ENCODE measurements at places on chromosomes 4 and X. TPM values are rescaled to one million over a fixed set of nuclear protein-coding genes. Genes with fewer than 3 reads are reported as not detected.

TCP11X2 gene
- total RNA-seq, result not detected

MAB21L2 gene
- 1.5 TPM for total RNA-seq

IGFBP7 gene
- 288 TPM for total RNA-seq

HS6ST2 gene
- total RNA-seq, result 8.6 TPM

TMEM271 gene
- 0.21 TPM for total RNA-seq

OTUD5 gene
- total RNA-seq, result 21.3 TPM

MAGEA2 gene
- total RNA-seq, result not detected

DCAF8L2 gene
- not detected for total RNA-seq

NMU gene
- total RNA-seq, result 0.79 TPM

CXCR3 gene
- not detected for total RNA-seq

TMPRSS11F gene
- not detected for total RNA-seq

RNF128 gene
- total RNA-seq, result 13.7 TPM

TMEM128 gene
- total RNA-seq, result 33.0 TPM

MAGEA10 gene
- total RNA-seq, result not detected

VGLL1 gene
- total RNA-seq, result 7.5 TPM

DNA sequence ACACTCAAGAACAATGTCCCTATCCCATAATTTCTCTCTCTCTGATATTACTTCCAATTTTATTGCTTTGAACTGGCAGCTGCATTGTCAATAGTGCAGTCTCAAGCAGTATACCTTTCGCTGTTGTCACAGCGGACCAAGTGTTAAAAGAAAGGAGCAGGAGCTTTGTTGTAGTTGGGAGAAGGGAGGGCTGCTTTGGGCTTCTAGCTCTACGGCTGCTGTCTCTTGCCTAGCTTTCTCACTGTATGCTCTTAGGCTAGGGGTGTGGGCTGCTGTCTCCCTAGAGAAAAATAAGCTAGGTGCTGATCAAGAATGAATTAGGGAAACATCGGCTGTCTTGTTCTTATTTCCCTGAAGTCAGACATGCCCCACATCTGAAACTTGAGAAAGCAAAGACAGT, 52.5 kb downstream of the TRPC5OS start:
- no peak for DNase-seq

- DNase-seq, result no peak
Observed at GRCh38 chr4:79673898-79674297, 265.9 kb upstream of the GK2 start.

DNA sequence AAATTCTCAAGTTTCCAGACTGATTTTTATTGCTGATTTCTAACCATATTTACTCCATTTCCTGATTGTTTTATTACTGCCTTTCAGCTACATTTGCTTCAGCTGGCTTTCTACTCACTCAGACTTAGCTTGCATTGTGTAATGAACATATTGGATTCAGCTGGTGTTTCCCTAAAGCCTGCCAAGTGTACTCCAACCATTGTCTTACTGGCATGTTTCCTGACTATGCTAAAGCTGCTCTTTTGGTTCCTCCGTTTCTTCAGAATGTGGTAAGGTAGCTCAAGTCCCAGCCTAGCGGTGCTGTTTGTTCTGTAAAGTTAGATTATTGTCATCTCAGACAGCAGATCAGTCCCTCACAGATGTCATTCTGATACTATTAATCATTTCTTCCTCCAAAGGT, 53.1 kb upstream of the GLRA2 start:
- peak; percentile 57 for DNase-seq

- no peak for DNase-seq
Observed at GRCh38 chr4:139622901-139623381, 42.7 kb upstream of the MGST2 start.

GRCh38 chr4:142418697-142419096, 427.4 kb downstream of the INPP4B start:
- DNase-seq, result no peak

GRCh38 chrX:108029928-108030711, 14.7 kb upstream of the VSIG1 start:
- no peak for DNase-seq

- no peak for DNase-seq
Observed at GRCh38 chrX:39982948-39983347, 114.8 kb downstream of the BCOR start.

GRCh38 chr4:35970366-35970960, 273.9 kb downstream of the ARAP2 start:
- no peak for DNase-seq

DNA sequence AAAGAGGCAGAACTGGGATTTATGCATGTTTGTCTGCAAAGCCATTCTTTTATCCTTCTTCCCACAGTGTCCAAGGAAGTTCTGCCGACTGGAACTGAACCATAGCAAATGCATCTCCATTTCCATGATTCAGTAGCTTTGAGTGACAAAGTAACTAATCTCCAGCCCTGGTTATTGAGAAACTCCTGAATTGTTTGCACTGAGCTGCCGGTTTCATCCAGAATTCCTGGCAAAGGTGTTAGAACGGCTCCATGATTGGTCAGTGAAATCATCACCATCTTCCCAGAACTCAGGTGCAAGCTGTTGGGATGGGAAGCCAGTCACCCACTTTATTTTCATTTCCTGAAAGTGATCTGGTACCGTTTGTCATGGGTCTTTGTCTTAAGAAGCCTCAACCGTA, 47.0 kb upstream of the SLC34A2 start:
- DNase-seq, result no peak

GRCh38 chr4:174316546-174316945, 32.8 kb downstream of the CEP44 start:
- DNase-seq, result no peak

DNA sequence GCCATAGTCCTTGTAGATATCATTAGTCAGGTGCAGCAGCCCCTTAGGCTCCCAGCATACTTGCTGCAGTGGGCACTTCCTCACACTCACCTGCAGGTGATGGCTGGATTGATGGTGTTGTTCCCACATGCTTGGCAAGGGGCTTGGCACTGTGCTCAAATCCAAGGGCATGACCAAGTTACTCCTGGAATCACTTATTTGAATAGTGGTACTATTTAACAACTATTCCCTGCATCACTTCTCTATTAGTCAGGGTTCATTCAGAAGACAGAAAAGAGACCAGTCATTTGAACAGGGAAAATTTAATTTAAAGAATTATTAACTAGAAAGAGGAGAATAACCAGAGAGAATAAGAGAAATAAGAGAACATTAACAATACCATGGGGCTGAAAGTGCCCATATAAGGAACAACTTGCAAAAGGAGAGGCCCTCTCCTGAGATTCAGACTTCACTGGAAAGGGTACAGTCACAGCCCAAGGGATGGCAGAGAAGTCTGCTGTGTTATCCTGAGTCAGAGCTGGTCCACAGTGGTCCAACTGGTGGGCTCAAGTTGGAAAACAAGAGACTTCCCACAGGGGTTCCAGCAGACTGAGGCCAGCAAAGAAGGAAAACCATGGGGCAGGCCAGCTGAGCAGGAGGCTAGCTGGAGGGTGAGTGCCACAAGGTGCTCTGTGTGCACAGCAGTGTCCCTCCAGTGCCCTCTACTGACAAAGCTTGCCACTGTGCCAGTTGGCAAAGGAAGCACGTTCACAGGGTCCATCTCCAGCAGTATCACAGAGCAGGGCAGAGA, 9.8 kb downstream of the SPP1 start:
- no peak for DNase-seq

- DNase-seq, result no peak
Observed at GRCh38 chr4:20617678-20618396, 82.4 kb upstream of the PACRGL start.

DNA sequence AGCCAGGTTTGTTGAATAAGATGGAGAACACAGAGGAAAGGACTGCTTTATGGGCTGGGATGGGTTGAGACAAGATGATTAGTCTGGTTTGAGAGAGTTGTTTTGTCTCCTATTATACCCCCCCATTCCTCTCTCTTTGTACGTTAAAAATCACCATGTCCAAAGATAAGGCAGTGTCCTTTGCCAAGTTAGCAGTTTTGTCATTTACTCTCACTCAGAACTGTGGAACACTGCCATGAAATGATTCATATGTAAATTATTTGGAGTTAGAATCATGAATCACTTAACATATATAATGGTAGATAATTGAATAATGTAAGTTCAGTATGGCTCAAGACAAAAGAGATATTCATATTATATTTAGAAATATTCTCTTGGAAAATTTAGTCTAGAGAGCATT, 151.3 kb downstream of the DCLK2 start:
- DNase-seq, result no peak

DNA sequence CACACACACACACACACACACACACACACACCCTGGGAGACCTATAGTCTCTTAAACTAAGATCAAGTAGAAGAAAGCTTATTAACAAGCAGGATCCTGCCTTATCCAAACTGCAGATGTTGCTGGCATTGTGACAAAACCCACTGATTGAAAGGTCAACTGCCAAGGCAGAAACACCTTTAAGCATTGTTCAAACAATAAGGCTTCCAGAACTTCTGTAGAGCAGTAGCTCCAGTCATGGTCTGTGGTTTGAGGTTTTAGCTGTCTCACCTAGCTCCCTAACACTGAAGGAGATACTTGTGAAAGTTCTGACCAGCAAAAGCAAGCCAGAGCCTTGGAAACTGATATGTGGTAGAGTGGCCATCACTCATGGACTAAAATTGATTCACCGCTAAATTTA, 59.8 kb downstream of the PTCHD1 start:
- DNase-seq, result no peak

DNA sequence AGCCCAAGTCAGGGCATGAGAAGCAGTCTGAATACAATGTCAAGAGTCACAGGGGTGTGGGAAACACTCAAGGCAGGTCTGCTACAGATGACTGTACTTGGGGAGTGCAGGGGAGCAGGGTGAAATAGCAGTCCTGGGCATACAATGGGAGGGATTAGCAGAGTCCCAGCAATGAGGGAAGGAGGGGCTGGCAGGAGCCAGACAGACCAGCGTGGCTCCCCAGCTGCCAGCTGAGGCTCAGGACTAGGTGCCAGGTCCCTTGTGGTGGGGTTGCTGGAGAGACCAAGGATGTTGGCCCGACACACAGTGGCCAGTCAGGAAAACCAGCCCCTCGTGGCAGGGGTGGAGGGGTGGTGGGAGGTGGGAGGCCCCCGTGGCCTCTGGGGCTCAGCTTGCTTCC, 86.6 kb downstream of the RTL5 start:
- no peak for DNase-seq

GRCh38 chrX:104270916-104271512, 16.3 kb upstream of the ESX1 start:
- DNase-seq, result no peak

- no peak for DNase-seq
Observed at GRCh38 chrX:109352066-109352588, 129.8 kb downstream of the GUCY2F start.

DNA sequence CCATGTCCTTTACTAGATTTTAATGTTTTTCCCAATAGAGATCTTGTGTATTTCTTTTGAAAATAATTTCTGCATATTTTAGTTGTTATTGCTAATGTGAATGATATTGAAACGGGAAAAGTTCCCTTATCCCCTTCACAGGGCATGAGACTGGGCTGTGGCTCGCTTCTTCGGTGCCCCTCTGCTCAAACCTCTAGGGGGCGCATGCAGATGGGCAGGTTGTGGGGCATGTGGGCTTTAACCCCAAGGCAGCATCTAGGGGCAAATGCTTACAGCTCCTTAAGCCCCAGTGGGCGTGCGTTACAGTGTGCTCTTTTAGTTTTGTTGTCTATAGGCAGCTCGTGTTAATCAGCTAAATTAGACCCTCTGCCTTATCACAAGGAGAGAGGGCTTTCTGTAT, 194.7 kb downstream of the OPHN1 start:
- DNase-seq, result no peak

DNA sequence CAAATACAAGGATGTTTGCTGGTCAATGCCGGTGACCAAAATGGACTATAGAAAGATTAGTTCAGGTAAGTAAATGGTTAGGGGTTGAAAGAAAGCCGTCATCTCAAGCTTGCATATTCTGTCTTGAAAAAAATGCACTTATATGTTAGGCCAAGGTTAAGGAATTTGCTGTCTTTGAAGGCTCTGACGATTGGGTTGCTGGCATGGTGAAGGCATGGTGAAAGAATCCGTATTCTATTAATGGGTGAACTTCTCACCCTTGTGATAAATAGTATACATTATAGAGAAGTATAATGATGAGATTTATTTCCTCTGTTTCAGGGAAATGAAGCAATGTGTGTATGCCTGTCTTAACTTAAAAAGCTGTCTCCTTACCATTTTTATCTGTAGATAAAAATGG, 132.6 kb downstream of the ADGRL3 start:
- no peak for DNase-seq

GRCh38 chrX:17414027-17414658, 39.1 kb downstream of the NHS start:
- DNase-seq, result no peak

DNA sequence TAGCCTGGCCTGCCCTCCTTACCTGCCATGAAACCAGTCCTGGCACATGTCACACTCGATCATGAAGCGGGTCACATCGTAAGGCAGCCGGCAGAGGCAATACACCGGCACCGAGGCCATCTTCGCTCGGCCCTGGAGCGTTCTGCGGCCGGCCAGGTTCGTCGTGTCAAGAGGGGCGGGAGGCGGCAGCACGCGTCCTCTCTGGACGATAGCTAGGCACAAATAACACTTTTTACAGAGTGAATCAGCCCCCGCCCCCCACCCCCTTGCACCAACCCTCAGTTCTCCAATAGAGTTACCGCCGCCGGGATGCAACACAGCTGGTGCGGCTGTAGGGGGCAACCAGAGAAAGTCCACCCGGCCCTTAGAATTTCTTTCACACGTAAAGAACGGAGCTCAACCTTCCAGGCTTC, 1.7 kb downstream of the PHF8 start:
- no peak for DNase-seq
